CD4-positive, alpha-beta memory T cell (primary cell): ENCODE measurements at places on chromosomes 5 and 9. TPM values are rescaled to one million over a fixed set of nuclear protein-coding genes. Genes with fewer than 3 reads are reported as not detected.

Gene CEP78
- total RNA-seq, result 25.3 TPM

- no peak overlapping the region for H3K4me3 ChIP-seq
- no peak overlapping the region for H3K27ac ChIP-seq
- no peaks in the 10 kb centered on the region for H3K4me1 ChIP-seq
- peak; percentile 45 for DNase-seq
- no peaks in the 10 kb centered on the region for H3K27me3 ChIP-seq
These were observed 80.9 kb downstream of the GOLPH3 start for GRCh38 chr5:32092938-32093812.

Gene IL3
- total RNA-seq, result not detected

Gene OTP
- not detected for total RNA-seq

GRCh38 chr5:181246276-181247049 is 2.8 kb upstream of the RACK1 start:
- H3K4me1 ChIP-seq, result peaks cover 77% of the 10 kb centered on the region
- H3K27ac ChIP-seq, result peak overlapping the region; percentile 96
- peak; percentile 60 for DNase-seq

DNA sequence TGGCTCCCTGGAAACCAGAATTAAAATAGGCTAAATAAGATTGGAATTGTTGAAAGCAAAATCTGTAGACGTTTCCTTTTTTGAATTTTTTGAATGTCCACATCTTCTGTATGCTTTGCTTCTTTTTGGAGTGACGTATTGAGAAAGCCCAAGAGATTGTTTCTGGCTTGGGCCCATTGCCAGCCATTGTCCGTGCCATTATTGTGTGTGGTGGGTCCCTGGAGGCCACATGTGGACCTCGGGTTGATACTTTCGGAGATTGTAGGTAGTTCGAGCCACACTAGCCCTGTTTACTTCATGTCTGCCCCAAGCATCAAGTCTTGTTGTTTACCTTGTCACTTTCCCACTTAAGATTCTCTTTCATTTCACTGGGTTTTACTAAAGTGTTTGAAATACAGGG is 106.0 kb downstream of the PALM2AKAP2 start:
- no peak for DNase-seq
- H3K4me3 ChIP-seq, result no peak overlapping the region
- no peaks in the 10 kb centered on the region for H3K36me3 ChIP-seq
- H3K4me1 ChIP-seq, result peaks cover 10% of the 10 kb centered on the region

GRCh38 chr5:103224118-103224893 is 34.3 kb upstream of the MACIR start:
- no peaks in the 10 kb centered on the region for H3K27me3 ChIP-seq
- no peaks in the 10 kb centered on the region for H3K36me3 ChIP-seq
- no peak overlapping the region for H3K4me3 ChIP-seq
- DNase-seq, result peak; percentile 50
- no peak overlapping the region for H3K27ac ChIP-seq

DNA sequence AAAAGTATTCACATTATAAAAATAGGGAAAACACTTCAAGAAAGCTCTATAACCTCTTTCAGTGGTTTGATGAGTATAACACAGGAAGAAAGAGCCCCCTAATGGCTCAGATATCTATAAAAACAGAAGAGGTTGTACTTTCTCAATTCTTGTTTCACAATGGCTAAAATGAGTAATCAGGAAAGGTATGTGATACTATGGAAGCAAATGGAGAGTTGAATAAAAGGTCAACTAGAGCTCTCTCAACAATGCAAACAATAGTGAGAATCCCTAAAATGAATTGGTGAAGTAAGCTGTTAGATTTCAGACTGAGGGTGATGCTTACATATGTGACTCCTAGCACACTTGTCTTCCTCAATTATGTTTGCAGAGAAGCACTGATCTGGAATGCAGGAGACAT is 584.6 kb upstream of the CDH18 start:
- H3K4me1 ChIP-seq, result no peaks in the 10 kb centered on the region
- DNase-seq, result no peak
- no peaks in the 10 kb centered on the region for H3K36me3 ChIP-seq
- no peak overlapping the region for H3K27ac ChIP-seq
- H3K27me3 ChIP-seq, result no peaks in the 10 kb centered on the region
- no peak overlapping the region for H3K4me3 ChIP-seq

- DNase-seq, result no peak
- H3K4me3 ChIP-seq, result no peak overlapping the region
- no peak overlapping the region for H3K27ac ChIP-seq
- H3K4me1 ChIP-seq, result peaks cover 22% of the 10 kb centered on the region
These were observed 5.5 kb downstream of the COMMD10 start for GRCh38 chr5:116090302-116090701.

DNA sequence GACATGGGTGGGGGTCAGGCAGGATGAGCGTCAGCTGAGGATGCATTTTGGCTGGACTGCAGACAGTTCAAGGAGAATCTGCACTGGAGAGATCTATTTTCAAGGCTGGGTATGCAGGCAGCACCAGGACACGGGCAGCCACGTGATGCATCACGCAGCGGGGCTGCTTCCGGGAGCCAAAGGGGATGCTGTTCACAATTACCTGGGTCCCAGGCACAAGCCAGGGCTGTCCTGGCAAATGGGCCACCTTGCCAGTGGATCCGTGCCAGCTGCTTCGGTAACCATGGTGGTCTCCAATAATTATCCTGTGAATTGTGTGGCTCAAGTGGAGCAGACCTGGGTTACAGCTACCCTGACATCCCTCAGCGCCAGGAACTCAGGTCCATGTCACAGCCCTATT is 17.5 kb downstream of the DBH start:
- no peak overlapping the region for H3K4me3 ChIP-seq
- no peak overlapping the region for H3K27ac ChIP-seq
- H3K36me3 ChIP-seq, result no peaks in the 10 kb centered on the region
- no peak for DNase-seq

DNA sequence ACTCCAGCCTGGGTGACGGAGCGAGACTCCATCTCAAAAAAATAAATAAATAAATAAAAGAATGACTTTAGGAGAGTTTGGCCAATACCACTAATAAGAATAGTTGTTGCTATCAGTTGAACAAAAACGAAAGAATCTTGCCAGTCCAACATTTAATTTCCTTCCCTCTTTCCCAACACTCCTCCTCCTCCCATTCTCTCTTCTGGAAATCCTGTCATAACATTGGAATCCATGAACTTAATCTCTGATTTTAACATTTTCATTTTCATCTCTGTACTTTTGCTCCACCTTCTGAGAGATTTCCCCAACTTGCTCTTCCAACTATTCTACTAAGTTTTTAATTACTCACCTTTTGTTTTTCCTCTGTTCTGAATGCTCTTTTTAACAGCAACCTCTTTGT is 42.8 kb upstream of the CDK20 start:
- H3K4me1 ChIP-seq, result no peaks in the 10 kb centered on the region
- H3K27me3 ChIP-seq, result no peaks in the 10 kb centered on the region
- H3K27ac ChIP-seq, result no peak overlapping the region
- no peak for DNase-seq

DNA sequence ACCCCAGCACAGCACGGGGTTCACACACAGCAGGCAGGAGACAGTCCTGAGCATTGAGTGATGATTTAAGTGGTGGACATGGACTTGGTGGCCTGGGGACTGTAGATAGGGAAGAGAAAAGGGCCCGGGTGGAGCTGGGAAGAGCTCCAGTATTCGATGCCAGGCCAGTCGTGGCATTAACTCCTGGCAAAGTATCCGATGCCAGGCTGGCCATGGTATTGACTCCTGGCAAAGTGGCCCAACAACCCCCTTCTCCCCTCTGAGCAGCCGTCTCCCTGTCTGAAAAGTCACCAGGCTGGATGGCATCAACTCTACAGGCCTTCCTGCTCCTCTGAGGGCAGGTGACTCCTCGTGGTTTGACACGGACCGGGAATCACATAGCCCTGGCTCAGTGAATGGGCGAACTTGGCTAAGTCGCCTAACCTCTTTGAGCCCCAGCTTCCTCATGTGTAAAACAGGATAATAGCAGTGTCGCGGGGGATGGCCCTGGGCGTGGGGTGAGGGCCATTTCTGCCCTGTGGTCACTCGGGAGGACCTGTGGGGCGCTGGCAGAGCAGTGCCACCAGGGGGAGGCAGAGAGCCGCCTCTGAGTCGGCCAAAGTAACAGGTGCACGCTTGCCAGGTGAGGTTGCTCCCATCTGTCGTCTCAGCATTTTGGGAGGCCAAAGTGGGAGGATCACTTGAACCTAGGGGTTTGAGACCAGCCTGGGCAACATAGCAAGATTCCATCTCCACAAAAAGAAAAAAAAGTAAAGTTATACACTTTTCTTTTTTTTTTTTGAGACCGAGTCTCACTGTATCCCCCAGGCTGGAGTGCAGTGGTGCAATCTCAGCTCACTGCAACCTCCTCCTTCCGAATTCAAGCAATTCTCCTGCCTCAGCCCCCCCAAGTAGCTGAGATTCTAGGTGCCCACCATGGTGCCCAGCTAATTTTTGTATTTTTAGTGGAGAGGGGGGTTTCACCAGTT is 5.7 kb upstream of the SEC16A start:
- DNase-seq, result peak; percentile 68
- H3K36me3 ChIP-seq, result no peaks in the 10 kb centered on the region
- no peak overlapping the region for H3K4me3 ChIP-seq
- peaks cover 15% of the 10 kb centered on the region for H3K4me1 ChIP-seq

GRCh38 chr5:77087484-77088261 is 588 bp upstream of the ZBED3 start:
- peaks cover 12% of the 10 kb centered on the region for H3K4me1 ChIP-seq
- H3K4me3 ChIP-seq, result peak overlapping the region; percentile 54
- DNase-seq, result no peak
- H3K36me3 ChIP-seq, result no peaks in the 10 kb centered on the region
- H3K27ac ChIP-seq, result no peak overlapping the region
- H3K27me3 ChIP-seq, result no peaks in the 10 kb centered on the region

DNA sequence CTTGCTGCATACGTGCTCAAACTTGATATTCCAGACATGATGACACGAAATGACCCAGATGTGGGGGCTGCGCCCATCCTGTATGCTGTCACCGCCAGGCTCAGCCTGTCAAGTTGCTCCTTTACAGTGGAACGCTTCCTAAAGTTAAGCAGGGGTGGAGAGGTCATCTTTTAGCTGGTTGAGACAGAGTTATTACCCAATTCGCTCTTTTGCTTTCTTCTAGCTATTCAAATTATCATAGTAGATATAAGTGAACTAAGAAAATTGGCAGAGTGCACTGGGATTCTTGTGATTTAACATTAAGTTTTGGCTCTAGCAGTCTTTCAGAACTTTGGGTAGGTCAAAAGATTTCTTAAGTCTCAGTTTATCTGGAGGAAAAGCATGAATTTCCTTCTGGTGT is 69.8 kb upstream of the BASP1 start:
- DNase-seq, result no peak
- H3K36me3 ChIP-seq, result no peaks in the 10 kb centered on the region
- no peaks in the 10 kb centered on the region for H3K4me1 ChIP-seq
- H3K27me3 ChIP-seq, result no peaks in the 10 kb centered on the region
- no peak overlapping the region for H3K4me3 ChIP-seq

DNA sequence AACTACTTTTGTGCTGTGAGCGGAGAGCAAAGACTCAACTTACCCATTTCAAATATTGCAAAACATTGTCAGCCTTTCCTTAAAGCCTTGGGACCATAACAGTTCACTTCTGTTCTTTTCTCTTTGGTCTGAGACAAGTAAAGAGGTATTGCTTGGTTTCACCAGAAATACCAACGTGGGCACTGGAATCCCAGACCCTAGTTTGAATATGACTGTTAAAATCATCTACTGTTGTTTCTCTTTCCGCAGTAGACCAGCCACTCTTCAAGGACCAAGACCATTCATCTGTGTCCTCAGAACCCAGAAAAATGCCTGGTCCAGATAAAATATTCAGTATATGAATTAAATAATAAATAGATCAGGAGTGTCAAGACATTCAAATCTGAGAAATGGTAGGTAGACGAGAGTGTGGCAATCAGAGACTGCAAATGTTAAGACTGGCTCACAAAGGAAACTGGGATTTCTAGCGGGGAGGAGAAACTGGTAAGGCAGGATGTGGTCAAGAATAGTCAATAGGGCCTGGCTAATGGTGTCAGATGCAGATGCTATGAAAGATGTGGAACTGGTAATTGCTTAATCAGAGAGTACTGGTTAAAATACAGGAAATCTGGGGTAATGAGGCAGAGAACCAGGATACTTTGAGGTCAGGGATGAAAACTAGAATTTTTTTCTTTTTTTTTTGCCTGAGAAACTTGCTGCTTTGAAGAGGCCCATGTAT is 82.1 kb upstream of the IL33 start:
- peaks cover 6% of the 10 kb centered on the region for H3K4me1 ChIP-seq
- H3K36me3 ChIP-seq, result no peaks in the 10 kb centered on the region
- DNase-seq, result peak; percentile 5
- no peak overlapping the region for H3K27ac ChIP-seq
- no peaks in the 10 kb centered on the region for H3K27me3 ChIP-seq
- H3K4me3 ChIP-seq, result no peak overlapping the region

DNA sequence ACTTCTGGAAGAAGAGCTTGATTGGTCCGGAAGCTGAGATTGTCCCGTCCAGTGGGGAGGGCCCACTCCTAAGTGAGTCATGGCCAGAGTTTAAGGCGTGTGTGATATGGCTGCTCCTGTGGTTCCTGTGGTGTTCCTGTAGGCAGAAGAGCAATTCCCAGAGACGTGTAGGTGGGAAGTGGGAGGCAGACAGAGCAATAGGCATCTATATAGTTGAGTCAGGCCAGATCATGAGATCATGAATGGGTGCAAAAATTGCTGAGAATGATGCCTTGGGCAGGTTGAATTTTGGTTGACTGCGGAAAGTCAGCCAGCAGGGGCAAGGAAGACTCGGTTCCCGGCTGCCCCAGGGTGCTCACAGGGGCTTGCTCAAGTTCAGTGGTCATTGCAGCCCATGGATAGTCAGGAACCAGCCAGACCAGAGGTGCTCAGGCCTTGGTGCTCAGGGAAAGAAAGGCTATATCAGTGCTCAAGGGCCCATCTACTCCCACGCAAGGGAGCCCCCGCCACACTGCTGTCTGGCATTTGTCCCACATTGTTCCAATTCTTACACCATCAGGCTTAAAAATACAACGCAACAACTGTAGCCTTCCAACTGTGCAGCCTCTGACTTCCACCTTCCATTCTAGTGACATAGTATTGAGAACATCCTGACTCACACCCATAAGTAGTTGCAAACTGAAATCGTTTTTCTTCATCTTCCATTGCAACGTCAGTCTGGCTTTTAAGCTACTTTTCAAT is 21.0 kb upstream of the GSN start:
- no peaks in the 10 kb centered on the region for H3K4me1 ChIP-seq
- H3K27ac ChIP-seq, result no peak overlapping the region
- no peaks in the 10 kb centered on the region for H3K36me3 ChIP-seq
- no peaks in the 10 kb centered on the region for H3K27me3 ChIP-seq

DNA sequence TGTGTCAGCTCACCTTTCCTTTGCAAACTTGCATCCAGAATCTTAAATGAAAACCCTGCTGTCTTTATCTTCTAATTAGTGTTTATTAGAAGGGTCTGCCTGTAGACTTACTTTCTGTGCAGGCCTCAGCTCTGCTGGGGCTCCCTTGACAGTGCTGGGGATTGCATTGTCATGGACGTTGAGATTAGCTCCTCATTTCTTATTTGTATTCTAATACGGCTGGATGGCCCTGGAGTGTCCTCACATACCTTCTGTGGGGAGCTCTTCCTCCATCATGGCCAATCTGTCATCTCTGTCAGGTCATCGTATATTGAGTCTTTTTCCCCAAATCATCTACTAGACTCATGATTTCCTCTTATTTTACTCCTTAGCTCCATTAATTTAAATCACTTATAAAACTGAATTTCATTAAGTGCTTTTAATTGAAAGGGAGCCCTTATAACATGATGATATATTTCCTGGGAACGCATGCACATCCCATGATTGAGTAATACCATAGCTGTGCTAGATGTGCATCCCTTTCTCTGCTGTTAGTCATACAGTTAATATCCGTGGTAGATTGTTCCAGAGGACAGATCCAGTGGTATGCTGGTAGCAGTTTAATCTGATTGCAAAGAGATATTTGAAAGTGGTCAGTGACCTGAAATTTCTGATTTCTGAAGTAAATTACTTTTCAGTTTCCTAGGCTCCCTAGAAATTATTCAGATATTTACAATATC is 61.6 kb downstream of the ICE1 start:
- H3K27me3 ChIP-seq, result no peaks in the 10 kb centered on the region
- no peak for DNase-seq
- H3K4me1 ChIP-seq, result peaks cover 12% of the 10 kb centered on the region
- H3K4me3 ChIP-seq, result no peak overlapping the region
